Activated T-helper 1 cell treated with anti-CD3 and anti-CD28 coated beads, Interleukin-2, amount 50 U/mL, for 16 hours (primary cell): ENCODE measurements at places on chromosomes 13 and 19.

- DNase-seq, result no peak
Measured at GRCh38 chr13:23707674-23708073, 137.5 kb downstream of the TNFRSF19 start.

DNA sequence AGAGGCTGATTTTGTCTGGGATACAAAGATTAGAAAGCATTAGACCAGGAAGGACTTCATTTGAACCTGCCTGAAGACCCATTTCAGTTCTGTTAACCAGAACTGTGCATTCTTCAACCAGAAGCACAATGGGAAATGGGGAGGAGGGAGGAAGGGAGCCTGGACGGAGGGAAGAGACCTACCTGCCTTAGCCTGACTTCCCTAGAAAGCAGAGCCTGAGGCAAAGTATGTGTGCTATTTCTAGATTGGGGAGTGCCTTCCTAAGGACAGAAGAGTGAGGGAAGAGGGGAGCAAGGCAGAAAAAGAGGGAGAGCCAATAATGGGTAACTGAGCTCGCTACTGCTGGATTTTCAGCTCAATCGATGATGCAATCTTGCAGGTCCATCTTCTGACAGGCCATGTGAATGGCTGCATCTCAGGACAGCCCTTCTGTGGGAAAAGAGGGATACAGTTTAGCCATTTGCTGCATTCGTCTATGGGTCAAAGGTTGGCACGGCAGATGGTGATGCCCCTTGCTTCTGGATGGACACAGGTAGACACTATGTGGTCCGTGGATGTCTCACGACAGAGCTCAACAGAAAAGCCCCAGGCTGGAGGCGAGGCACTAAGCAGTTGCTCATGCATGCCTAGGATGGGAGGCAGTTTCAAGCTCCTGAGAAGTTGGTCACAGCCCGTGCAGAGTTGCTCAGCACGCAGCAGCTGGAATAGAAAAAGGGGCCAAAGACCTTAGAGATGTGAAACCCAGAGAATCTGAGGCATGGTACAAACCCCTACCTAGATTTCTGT lies 78.8 kb upstream of the UBL3 start:
- no peak for DNase-seq

DNA sequence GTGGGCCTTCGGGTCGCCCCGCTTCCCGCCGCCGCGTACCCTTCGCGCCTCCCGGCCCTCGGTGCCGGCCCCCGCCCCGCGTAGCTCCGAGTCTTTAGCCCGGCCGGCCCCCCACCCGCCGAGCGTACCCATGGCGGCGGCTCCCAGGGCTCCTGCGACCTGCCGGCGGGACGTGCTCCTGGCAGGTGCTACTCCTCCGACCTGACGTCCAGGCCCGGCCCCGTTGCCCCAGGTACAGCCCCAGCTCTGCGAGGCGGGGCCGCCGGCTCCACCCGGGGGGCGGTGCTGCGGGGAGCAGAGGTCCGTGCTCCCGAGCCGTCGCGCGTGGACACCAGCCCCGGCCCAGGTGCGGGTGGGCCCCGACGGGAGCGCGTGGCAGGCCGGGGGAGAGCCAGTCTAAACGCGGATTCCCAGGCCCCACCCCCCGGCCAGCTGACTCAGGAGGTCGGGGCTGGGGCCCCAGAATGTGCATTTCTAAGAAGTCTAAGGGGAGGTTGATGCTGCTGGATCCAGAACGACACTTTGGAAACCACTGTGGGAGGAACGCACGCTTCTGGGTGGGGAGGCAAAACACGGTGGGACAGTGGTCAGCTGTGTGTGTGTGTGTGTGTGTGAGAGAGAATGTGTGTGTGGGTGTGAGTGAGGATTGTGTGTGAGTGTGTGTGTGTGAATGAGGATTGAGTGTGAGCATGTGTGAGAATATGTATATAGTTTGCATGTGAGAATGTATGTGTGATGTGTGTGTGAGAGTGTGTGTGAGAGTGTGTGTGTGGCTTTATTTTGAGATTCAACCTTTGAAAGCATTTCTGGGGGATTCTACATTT lies at the start of gene SLC15A1:
SLC15A1 (minus strand) TSS at position 206 of the 824 bp plus-strand sequence; CDS start at position 132, 74 bp downstream.
- DNase-seq, result no peak

GRCh38 chr13:80473695-80474094 lies 132.8 kb upstream of the SPRY2 start:
- no peak for DNase-seq

DNA sequence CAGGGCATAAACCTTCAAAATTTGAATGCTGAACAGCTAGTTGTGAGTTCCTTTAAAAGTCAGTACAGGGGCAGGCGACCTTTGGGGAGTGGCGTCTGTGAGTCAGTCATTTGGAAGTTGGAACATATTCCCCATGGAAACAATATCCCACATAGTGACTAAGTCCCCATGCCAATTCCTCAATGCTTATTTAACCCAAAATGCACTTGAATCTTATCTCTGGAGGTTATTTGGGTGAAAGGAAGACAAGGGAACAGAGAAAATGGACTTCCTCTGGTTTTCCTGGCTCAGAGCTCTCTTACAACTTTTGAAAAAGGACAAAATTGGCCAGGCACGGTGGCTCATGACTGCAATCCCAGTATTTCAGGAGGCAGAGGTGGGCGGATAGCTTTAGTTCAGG lies 479.2 kb upstream of the NBEA start:
- DNase-seq, result no peak

GRCh38 chr13:45917019-45917418 lies 65.5 kb upstream of the SIAH3 start:
- no peak for DNase-seq

DNA sequence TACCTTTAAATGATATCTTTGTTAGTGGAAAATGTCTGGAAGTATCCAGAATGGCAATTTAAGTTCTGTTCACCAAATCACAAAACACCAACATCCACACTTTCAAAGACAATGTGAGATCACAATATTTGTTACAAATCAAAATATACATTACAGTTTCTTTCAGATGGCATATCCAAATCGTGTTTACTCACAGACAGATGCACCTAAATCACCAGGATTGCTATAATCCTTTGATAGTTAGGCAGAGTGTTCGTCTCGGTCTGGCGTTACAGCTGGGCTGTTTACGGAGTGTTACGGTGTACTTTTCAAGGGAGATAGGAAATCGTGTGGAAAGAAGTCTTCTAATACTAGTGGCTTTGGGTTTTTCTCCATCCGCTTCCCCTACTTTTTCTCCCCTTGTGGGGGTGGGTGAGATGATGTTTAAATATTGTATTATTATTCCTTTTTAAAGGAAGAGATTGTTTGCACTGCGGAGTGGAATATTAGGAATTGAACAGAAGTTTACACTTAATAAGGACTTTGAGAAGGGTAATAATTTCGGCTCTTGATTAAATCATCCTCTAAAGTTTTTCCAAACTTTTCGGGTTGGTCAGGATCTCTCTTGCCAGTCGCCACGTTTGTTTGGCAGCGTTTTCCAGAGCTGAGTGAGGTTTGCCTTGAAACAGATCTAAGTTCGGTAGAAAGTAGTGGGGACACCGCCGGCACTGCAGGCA lies 1.8 kb downstream of the MAB21L1 start:
- DNase-seq, result no peak

GRCh38 chr19:38837656-38838121 lies 6.1 kb upstream of the ECH1 start:
- no peak for DNase-seq

DNA sequence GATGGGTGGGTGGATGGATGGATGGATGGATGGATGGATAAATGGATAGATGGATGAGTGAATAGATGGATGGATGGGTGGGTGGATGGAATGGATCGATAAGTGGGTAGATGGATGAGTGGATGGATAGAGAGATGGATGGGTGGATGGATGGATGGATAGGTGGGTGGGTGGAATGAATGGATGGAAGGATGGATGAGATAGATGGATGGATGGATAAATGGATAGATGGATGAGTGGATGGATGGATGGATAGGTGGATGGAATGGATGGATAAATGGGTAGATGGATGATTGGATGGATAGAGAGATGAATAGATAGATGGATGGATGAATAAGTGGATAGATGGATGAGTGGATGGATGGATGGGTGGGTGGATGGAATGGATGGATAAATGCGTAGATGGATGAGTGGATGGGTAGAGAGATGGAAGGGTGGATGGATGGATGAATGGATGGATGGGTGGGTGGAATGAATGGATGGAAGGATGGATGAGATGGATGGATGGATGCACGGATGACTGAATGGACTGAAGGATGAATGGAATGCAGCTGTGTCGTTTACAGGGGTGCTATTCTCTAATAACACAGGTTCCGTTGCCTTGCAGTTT lies 21.8 kb downstream of the PRR22 start:
- DNase-seq, result no peak

- DNase-seq, result no peak
Measured at GRCh38 chr13:45865414-45865813, 13.9 kb upstream of the SIAH3 start.

DNA sequence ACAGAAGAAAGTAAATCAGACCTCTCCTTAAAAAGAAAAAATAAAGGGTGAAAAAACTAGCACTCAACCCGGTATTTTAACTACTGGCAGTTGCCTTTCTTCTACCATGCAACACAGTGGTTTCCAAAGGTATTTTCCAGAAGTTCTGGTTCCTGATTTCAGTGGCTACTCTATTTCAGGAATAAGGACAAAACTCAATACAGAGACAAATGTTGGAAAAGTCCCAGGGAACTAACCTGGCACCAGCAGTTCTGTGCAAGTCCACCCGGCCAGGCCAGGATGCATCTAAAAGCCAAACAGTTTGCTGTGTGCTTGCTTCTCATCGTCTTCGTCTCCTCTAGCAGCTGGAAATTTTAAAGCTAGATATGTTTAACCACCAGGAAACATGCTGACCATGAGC lies 52.5 kb downstream of the FOXO1 start:
- no peak for DNase-seq

DNA sequence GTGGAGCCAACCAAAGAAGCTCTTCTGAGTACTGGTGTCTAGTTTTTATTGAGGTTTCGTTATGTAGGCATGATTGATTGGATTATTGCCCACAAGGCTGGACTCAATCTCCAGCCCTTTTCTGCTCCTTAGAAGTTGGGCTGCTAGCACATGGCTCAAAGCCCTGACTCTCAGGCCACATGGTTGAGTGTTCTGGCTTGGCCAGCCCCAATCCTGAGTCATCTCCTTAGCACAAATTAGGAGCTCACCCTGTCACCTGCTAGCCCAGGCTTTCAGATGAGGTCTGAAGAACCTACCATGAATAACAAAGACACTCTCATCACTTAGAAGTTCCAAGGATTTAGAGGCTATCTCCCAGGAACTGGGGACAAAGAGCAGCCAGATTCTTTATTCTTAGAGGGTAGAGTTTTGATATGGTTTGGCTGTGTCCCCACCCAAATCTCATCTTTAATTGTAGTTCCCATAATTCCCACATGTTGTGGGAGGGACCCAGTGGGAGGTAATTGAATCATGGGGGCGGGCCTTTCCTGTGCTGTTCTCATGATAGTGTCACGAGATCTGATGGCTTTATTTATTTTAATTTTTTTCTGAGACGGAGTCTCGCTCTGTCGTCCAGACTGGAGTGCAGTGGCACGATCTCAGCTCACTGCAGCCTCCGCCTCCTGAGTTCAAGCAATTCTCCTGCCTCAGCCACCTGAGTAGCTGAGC lies 11.3 kb downstream of the DPY19L3 start:
- DNase-seq, result no peak

DNA sequence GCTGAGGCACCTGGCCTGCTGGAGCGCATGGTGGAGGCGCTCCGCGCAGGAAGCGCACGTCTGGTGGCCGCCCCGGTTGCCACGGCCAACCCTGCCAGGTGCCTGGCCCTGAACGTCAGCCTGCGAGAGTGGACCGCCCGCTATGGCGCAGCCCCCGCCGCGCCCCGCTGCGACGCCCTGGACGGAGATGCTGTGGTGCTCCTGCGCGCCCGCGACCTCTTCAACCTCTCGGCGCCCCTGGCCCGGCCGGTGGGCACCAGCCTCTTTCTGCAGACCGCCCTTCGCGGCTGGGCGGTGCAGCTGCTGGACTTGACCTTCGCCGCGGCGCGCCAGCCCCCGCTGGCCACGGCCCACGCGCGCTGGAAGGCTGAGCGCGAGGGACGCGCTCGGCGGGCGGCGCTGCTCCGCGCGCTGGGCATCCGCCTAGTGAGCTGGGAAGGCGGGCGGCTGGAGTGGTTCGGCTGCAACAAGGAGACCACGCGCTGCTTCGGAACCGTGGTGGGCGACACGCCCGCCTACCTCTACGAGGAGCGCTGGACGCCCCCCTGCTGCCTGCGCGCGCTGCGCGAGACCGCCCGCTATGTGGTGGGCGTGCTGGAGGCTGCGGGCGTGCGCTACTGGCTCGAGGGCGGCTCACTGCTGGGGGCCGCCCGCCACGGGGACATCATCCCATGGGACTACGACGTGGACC lies 9.7 kb upstream of the STRN4 start:
- DNase-seq, result no peak

DNA sequence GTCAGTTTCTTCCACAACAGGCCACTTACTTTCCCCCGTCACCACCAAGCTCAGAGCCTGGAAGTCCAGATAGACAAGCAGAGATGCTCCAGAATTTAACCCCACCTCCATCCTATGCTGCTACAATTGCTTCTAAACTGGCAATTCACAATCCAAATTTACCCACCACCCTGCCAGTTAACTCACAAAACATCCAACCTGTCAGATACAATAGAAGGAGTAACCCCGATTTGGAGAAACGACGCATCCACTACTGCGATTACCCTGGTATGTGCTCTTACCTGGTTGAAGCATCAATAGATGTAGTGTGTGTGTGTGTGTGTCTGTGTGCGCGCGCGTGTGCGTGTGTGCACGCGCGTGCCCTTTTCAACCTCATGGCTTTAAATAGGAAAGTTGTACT lies 3.7 kb downstream of the KLF5 start:
- DNase-seq, result no peak

- DNase-seq, result no peak
Measured at GRCh38 chr13:64066711-64067110, 2651.1 kb upstream of the PCDH20 start.

DNA sequence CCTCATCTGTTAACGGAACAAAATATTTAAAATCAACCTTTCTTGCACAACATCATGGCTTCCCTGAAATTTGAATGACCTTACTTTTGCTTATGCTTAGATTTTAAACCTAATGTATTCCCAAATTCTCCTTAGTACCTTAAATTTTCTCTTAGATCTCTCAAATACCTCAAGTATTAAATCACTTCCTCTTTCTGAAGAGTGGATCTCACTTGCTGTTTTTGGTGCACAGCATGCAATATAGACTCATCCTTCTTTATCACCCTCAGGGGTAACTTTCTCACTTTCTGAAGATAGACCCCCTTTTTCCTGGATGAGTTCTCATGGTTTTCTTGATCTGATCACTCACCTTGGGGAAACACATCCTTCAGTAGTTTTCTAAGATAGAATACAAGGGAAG lies 871.7 kb downstream of the DACH1 start:
- DNase-seq, result no peak

GRCh38 chr13:110268576-110269185 lies 38.3 kb downstream of the COL4A1 start:
- DNase-seq, result no peak

- no peak for DNase-seq
Measured at GRCh38 chr13:43742911-43743310, 43.9 kb downstream of the ENOX1 start.
